Neural progenitor cell (in vitro differentiated cells): ENCODE measurements at places on chromosomes 7 and 10.

DNA sequence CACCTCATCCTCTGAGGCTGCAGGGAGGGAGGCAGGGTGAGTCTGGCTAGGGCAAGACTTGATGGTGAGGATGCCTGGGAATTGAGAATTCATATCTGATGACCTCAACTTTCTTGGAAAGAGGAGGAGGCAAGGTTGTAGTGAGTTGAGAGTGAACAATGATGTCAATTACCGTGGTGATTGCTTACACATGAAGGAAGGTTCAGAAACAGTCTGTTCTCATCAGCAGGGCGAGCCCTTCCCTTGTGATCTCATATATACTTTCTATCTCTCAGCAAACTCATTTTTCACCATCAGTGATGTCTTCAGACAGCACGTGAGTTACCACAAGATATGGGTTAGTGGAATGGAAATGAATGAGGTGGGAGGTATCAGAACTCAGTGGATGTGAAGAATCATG lies 20.1 kb upstream of the COL13A1 start:
- no peak for DNase-seq

GRCh38 chr10:15427843-15428414 lies 56.8 kb upstream of the FAM171A1 start:
- peak; percentile 62 for DNase-seq

DNA sequence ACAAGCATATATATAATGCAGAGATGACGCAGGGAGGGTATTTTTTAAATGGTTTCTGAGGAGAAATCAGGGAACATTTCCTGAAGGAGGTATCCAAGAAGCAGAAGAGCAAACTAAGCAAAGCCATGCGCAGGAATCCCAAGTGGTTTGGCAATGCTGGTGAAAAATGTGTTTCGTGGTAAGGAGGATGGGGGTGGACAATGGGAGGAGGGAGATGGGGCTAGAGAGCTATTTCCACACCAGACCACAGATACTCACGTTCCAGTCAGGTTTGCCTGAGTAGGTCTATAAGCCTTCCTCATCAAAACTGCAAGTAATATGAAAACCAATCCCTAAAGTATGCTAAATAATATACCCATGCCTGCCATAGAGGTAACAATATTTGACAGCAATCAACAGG lies 223.7 kb upstream of the MKLN1 start:
- DNase-seq: no peak

DNA sequence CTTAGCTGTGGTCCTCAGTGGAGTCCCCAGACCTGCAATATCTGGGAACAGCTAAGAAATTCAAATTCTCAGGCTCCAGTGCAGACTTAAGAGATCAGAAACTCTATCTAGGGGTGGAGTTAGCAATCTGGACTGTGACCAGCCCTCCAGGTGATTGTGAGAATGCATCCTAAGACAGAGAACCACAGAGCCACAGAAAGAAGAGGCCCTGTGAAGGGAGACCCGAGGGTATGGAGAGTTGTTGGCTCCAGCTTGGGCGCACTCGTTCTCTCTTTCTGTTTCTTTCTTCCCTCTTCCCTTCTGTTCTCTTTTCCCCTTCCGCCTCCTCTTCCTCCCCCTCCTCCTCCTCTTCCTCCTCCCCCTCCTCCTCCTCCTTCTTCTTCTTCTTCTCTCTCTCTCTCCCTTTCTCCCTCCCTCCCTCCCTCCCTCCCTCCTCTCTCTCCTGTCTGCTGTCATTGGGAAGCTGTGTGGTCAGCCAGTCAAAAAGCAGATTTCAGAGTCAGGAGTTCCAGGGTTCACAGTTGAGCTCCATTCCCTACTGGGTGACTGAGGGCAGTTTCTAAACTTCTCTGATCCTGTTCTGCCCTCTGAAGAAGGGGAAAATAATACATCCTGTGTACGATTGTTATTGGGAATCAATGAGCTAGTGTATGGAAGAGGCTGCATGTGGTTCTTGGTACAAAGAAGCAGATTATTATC lies 62.1 kb upstream of the STEAP1B start:
- DNase-seq: no peak

- DNase-seq: no peak
Observed at GRCh38 chr7:99195867-99196266, 12.0 kb downstream of the KPNA7 start.

DNA sequence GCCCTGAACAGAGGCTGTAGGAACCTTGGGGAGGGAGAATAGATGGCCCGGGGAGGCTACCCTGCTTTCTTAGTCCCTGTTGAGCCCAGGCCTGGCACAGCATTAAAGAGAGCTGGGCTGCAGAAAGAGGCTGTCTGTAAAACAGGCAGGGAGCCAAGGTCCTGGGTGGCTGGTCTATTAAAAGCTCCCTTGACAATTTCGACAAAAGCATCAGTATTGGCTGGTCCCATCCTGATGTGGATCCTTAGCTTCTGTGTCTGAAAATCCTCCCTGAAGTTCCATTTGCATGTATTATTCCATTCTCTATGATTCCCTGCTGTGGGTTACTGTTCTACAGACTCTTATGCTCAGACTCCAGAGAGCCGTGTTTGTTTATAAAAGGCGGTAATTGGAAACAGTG lies 158.5 kb downstream of the GALNT17 start:
- DNase-seq: no peak

- no peak for DNase-seq
Observed at GRCh38 chr7:117190104-117190503, 132.8 kb downstream of the WNT2 start.

DNA sequence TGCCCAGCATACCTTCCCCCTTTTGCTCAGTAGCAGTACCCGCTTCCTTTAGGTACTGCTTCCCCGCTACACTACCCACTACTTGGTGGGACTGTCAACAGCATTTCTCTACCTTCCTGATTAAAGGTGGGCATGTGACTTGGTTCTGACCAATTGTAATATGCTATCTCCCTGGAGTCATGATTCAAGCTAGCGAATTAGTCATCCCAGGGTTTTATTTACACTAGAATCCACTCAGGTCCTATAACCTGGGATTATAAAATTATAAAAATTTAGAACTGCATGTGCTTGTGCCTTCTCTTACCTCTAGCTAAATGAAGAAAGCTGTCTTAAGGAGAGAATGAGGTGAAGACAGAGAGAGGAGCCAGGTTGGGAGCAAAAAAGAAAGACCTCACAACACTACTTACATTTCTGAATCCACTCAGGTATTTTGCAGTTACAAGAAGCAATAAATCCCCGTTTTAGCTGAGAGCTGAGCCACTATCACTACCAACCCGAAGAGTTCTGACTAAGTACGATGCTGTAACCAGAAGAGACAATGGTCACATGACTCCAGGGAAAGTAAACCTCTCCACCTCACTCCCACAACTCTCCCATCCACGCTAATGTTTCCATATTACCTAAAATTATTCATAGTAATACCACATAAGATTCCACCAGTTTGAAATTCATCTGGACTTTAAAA lies 9.7 kb downstream of the GBX1 start:
- no peak for DNase-seq

DNA sequence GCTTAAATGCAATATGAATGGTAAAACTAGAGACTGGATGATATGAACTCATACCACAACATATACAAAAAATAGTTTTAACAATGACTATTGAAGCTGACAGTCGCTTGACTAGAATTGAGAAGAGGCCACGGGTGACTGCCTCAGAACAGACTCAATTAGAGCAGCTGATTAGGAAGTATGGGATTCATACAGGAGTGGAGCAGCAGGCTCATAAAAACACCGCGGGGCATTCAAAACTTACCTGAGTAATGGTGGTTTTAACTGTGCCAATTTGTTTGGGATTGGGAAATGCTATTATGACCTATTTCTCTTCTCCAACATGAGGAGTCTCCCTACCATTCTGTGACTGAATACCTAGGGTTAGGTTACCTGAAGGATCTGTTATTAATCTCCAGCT lies 2.1 kb downstream of the CADPS2 start:
- peak; percentile 30 for DNase-seq

GRCh38 chr10:61943674-61944378 lies 42.3 kb downstream of the ARID5B start:
- DNase-seq: no peak

- no peak for DNase-seq
Observed at GRCh38 chr7:157784979-157785441, 448.2 kb downstream of the DNAJB6 start.

- DNase-seq: no peak
Observed at GRCh38 chr7:135815033-135815432, 66.4 kb upstream of the FAM180A start.

DNA sequence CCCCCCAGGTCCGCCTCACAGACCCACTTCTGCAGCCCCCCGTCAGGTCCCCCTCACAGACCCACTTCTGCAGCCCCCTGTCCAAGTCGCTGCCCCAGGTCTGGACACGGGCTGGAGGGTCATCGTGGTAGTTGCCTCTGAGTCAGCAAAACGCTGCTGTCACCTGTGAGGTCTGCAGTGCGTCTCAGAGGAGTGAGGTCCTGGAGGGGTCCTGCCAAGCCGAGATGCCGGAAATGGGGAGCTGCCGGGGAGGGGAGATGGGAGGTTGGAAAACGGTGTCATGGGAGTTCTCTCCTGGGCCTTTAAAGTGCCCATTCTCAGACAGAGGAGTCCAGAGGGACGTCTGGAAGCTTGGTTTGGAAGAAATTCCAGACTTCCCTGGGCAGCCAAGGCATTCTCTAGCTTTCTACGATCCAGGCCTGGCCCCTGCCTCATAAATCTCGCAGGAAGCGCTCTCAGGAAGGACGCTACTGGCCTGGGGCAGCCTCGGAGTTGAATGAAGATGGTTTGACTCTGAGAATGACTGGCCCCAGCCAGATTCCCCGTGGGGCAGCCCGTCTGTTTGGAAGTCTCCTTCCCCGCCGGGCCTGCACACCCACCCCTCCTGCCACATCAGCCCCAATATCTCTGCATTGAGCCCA lies 38.7 kb downstream of the CALML3 start:
- DNase-seq: no peak

DNA sequence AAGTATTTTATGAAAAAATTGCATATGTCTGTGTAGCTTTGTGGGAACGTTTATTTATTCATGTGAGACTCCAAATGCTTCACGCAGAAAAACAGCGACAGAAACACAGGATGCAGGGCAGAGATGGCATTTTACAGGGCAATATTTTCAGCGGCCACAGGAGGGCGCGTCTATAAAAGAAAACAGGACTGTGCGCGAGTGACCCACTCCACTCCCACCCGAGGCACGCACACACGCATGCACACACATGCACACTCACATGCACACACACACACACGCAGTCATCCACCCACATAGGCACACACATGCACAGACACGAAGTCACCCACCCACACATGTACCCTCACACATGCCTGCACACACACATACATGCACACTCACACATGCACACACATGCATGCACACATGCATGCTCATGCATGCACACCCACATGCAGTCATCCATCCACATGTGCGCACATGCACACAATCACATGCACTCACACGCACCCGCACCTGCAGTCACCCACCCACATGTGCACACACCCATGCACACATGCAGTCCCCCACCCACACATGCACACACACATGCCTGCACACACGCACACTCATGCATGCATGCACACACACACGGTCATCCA lies 96.3 kb downstream of the DNAJB6 start:
- peak; percentile 62 for DNase-seq

- peak; percentile 7 for DNase-seq
Observed at GRCh38 chr10:5078547-5079180, 15.6 kb upstream of the AKR1C3 start.

DNA sequence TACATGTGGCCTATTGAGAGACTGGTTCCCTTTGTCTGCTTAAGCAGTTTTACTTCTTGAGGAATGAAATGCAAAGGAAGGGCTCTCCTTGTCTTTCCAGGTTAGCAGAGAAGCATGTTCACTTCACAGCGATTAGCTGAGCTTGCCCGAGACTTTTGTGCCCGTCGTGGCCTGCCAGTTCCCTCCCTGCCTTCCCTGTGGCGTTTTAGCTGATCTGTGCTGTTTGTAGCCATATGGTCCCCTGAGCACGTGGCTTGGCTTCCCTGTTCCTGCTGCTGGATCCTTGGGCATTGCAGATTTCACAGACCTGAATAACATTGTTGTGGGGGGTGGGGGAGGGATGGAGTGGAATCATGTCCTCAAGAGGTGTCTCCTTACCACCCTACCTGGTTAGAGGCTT lies 61.8 kb downstream of the SND1 start:
- no peak for DNase-seq

DNA sequence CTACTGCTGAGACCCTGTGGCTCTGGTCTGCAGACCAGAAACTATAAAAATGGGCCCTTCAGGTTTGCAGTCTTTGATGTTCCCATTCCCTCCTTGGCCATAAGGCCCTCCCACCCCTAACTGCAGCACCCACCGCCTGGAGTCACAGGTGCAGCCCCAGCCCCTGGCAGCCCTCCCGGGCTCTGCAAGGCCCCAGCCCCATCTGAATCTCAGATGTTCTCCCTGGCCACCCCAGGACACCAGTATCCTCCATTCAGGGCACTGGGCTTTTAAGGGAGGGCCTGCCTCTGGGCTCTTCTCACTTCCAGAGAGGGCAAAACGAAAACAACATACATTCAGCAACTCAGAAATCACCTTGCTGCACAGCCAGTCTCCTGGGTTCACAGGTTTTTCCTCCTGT lies 107.7 kb upstream of the RET start:
- DNase-seq: no peak

DNA sequence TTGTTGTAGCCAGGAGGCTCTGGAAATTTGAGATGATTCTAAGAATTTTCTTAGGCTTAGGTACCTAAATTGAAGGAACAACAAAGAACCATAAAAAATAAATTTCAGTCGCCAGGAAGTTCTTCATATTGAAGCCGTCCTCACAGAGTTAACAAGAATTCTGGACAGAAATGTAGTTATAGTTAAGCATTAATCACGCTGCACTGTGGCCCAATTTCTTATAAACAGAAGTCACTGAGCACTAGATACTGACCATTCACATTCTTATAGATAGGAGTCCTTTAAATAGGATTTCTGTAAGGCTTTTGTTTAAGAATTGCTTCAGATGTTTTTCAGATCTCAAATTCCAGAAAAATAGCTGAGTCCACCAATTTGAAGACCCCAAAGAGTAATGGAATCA lies 256.2 kb upstream of the PITRM1 start:
- DNase-seq: no peak

DNA sequence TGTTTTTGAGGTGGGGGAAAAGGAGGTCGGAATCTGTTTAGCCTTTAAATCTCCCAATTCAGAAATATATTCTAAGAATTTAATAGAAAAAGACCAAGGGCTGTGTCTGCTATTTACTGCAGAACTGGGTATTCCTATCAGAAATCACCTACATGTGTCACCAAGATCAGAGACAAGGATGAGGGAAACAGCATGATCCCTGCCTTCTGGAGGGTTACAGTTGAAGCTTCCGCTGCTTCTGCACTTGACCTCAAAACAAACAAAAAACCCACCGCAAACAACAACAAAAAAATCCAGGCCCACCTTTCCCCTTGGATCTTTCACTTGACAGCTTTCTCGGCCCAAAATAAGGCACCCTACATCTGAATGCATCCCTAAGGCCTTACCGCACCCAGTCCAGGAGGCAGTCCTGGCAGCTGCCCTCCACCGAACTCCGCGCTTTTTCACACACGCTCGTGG lies 750 bp upstream of the CDK14 start:
- no peak for DNase-seq

DNA sequence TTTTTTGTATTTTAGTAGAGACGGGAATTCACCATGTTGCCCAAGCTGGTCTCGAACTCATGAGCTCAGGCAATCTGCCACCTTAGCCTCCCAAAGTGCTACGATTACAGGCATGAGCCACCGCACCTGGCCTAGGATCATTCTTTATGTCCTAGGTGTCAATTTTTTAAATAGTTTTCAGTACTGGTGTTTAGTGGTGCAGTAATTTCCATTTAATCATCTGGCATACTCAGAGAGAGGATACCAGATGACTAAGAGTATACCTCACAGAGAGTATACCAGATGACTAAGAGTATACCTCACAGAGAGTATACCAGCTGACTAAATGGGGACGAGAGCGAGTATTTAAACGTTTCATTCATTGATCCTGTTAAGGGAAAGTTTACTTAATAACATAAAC lies 37.3 kb upstream of the TMEM248 start:
- no peak for DNase-seq
